Activated CD4-positive, alpha-beta T cell treated with anti-CD3 and anti-CD28 coated beads, Interleukin-2, amount 50 U/mL, for 1 hour (primary cell): ENCODE measurements at places on chromosomes 13 and 19.

GRCh38 chr19:39937787-39938186, 3.4 kb upstream of the FCGBP start:
- DNase-seq, result no peak

- DNase-seq, result no peak
Observed at GRCh38 chr13:96851856-96852445, 142.3 kb downstream of the OXGR1 start.

- no peak for DNase-seq
Observed at GRCh38 chr19:1796395-1797142, 15.5 kb downstream of the ATP8B3 start.

- no peak for DNase-seq
Observed at GRCh38 chr19:5983367-5983955, 5.5 kb upstream of the RANBP3 start.

GRCh38 chr19:41957838-41958366, 1.2 kb downstream of the RABAC1 start:
- DNase-seq, result no peak

GRCh38 chr13:105147461-105147860, 1388.0 kb downstream of the EFNB2 start:
- no peak for DNase-seq

DNA sequence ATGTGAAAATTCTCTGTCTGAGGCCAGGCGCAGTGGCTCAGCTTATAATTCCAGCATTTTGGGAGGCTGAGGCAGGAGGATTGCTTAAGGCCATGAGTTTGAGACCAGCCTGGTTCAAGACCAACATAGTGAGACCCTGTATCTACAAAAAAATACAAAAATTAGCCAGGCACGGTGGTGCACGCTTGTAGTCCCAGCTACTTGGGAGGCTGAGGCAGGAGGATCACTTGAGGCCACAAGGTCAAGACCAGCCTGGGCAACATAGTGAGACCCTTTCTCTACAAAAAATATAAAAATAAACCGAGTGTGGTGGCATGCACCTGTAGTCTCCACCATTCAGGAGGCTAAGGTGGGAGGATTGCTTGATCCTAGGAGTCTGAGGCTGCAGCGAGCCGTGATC, 2.2 kb upstream of the FCGBP start:
- no peak for DNase-seq

GRCh38 chr19:4337906-4338440, 654 bp downstream of the STAP2 start:
- no peak for DNase-seq

DNA sequence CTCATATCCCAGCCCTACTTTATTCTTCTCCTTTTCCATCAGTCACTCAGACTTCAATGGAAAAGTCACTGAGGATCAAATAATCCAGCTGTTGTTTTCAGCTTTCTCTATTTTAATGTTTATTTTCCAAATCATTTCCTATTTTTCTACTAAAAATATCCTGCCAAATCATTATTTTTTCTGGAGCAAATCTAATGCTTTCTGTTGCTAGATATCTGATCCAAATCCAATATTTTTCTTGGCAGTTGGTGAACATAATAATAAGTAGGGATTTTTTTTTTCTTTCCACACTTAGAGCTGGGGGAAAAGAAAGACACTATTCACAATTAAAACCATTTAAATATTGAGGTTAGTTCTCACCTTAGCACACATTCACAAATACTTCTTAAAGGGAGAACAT, 656.1 kb downstream of the DACH1 start:
- DNase-seq, result no peak

DNA sequence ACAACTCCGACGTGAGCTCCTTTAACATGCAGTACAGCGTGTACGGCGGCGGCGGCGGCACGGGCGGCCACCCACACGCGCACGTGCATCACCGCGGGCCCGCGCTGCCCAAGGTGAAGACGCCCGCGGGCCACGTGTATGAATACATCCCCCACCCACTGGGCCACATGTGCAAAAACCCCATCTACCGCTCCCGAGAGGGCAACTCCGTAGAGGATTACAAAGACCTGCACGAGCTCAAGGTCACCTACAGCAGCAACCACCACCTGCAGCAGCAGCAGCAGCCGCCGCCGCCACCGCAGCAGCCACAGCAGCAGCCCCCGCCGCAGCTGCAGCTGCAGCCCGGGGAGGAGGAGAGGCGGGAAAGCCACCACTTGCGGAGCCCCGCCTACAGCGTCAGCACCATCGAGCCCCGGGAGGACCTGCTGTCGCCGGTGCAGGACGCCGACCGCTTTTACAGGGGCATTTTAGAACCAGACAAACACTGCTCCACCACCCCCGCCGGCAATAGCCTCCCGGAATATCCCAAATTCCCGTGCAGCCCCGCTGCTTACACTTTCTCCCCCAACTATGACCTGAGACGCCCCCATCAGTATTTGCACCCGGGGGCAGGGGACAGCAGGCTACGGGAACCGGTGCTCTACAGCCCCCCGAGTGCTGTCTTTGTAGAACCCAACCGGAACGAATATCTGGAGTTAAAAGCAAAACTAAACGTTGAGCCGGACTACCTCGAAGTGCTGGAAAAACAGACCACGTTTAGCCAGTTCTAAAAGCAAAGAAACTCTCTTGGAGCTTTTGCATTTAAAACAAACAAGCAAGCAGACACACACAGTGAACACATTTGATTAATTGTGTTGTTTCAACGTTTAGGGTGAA, 6.6 kb downstream of the SLITRK5 start:
- no peak for DNase-seq

DNA sequence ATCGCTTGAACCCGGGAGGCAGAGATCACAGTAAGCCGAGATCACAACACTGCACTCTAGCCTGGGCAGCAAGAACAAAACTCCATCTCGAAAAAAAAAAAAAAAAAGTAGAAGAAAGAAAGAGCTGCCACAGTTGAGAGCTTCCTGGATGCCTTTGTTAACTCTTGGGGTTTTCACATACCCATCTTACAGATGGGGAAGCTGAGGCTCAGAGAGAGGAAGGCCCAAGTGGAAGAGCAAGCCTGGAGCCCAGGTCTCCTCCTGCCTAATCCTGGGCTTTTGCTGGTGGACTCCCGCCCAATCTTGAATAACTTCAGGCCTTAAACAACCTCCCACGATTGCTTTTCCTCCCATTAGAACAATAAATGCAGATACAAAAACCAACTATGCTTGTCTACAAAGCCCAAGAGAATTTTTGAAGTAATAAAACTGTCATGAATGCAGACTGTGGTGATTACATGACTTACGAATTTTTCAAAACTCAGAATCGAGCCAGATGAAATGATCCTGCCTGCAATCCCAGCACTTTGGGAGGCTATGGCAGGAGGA, 41.7 kb downstream of the LTBP4 start:
- no peak for DNase-seq

DNA sequence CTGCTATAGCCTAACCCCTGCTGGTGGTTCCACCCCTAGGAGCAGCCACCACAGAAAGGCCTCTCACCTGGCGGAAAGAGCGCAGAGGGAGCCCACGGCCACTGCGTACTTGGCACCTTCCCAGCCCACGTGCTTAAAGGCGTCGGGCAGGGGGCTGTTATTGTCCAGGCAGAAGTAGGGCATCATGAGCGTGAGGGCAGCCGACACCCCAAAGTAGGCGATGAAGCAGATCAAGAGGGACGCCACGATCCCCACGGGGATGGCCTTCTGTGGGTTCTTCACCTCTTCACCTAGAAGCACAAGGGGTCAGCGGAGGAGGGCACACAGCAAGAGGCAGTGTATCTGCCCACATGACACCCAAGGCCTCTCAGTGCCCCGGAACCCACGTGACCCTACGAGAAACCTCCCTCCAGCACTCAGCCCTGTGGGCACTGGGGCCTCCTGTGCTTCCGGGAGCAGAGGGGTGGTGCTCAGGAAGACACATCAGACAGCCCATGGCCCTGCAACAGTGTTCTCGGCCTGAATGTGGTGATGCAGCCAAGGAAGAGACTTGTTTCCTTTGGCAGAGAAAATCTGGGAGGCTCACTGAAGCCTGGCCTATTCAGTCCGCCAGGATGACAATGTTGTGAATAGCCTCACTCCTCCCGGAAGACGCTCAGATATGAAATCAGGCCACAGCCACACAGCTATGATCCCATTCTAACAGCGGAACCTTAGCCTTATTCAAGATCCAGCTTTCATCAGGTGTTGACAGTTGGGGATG, 72.1 kb downstream of the SLC7A1 start:
- DNase-seq, result no peak
